ENCODE measurements at places on chromosomes 2 and 18. TPM values are rescaled to one million over a fixed set of nuclear protein-coding genes. Genes with fewer than 3 reads are reported as not detected.

Gene PLB1
- 0.84 TPM for polyA plus RNA-seq

Gene CFAP53
- polyA plus RNA-seq: 0.10 TPM

Gene ZSWIM2
- not detected for polyA plus RNA-seq

Gene CHRND
- not detected for polyA plus RNA-seq

Gene GKN2
- not detected for polyA plus RNA-seq

GRCh38 chr2:106534471-106534870, 47.3 kb downstream of the CD8B2 start:
- no peak for DNase-seq

- peak; percentile 89 for DNase-seq
Measured at GRCh38 chr2:46818141-46818621, 97.4 kb downstream of the MCFD2 start.

DNA sequence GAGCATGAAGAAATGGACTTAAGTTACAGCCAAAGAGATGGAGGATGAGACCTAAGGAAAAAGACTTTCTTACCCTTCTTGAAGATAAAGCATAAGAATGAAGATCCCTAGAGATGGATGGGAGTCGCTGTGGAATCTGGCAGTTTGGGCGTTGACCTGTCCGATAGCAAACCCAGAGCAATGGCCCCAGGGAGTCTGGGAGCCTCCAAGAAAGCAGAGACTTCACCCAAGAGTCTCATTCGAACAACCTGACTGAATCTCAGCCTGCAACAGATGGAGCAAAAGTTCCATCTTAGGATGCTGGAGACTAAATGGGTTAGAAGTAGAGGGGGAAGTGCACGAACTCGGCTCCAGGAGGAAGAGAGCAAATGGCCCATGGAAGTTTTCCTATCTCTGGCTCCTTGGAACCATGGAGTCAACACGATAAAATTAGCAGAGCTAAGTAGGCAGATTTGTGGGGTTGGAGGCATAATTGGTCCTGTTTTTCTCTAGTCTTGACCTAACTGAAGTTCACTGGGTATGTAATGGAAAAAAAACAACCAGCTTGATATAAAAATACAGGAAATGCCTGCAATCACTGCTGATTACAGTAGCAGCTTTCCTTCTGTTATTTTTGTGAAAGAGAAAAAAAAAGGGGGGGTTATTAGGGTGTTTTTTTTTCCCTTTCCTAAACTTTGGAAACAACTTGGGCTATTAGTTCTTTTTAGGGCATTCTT, 178.4 kb upstream of the EPAS1 start:
- DNase-seq: peak; percentile 47

DNA sequence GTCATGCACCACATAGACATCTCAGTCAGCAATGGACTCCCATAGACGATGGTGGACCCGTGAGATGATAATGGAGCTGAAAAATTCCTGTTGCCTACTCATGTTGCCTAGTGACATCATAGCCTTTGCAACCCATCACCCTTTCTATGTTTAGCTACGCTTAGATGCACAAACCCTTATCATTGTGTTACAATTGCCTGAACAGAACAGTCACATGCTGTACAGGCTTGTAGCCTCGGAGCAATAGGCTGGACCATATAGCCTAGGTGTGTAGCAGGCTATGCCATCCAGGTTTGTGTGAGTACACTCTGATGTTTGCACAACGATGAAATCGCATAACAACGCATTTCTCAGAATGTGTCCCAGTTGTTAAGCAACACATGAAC, 221.6 kb downstream of the ALPK2 start:
- DNase-seq: no peak

DNA sequence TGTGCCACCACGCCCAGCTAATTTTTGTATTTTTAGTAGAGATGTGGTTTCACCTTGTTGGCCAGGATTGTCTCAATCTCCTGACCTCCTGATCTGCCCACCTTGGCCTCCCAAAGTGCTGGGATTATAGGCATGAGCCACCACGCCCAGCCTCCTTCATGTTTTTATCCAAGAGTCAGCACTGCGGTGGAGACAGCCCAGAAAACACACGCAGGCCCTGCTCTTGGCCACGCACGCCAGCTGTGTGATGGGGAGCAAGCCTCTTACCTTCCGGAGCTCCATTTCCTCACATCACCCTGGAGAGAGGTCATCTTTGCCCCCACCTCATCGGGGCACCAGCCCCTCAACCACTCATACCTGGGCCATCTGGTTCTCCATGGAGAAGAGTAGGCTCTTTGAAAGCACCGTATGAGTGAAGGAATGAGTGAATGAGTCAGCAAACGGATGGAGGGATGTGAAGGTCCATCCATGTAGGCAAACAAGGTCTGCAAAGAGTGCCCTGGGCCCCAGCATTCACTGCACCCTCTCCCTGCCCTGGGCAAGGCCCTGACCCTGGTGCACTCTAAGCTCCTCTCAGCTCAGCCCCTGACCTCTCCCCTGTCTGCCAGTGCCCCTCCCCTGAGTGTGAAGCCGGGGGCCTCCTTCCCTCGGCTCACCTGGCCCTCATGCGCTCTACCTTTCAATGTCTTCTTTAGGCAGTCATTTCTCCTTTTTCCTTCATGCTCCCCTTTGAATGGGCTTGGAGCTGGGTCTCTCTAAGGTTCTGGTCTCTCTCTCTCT, 7.4 kb downstream of the GYPC start:
- DNase-seq: no peak

DNA sequence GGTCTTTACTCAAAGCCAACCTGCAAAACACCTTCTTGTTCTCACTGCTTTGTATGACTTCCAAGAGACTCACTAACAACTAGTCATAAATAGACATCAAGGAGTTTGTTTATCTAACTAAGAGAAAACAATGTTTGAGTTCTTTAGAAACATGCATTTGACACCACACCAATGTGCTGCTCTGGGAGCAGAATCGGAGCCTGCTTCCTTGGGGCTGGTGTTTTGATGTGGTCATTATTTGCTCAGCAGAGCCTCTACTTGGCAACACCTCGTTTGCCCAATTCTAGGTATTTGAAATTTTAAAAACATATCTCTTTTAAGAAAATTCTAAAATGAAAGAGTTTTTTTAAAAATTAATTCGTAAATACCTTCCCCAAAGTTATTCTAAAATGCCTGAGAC, 167.5 kb downstream of the BCL2 start:
- DNase-seq: no peak

DNA sequence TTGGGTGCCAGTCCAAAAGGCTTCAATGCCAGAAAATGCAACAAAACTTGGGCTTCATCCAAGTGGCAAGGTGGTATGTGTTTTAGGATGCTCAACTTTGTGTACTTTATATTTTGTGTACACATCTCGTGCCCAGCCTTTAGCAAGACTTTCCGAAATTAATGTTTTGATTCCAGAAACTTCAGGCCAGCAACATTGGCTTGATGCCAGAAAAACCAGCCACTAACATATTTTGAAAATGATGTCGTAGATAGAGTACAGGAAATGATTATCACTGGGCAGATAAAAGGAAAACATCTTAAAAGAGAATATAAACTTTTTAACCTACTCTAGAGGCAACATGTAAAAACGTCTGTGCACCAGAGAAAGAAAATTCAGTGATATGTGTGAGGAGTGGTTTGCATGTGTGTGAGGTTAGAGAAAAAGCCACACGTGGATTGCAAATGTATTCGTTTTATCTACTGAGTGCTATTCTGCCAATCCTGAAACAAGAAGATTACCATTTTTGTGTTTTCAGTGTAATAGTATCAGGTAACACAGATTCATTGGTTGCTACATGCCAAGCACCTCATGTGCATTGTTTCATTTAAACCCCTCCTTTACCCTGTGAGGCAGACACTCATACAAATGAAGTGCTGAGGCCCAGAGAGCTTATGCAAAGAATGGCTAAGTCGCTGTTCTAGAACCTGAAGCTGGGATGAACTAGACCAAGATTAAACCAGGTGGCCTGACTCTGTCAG, 264.8 kb downstream of the C1D start:
- no peak for DNase-seq

DNA sequence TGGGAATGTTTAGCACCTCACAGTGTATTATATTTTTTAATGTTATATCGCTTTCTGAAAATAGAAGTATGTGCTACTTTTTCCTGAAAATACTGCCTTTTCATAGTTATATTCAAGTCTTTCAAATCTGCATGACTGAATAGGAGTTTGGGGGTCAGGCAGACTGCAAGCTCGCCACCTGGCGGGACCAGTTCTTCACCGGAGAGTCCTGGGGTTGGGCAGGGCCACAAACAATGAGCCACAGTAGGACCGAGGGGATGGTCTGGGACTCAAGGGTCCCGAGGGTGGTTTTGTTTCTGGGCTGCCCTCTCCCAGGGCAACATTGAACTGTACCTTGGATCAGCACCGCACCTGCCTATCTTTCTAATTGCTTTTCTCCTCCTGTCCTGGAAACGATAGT, 70.6 kb downstream of the VWA3B start:
- DNase-seq: no peak

DNA sequence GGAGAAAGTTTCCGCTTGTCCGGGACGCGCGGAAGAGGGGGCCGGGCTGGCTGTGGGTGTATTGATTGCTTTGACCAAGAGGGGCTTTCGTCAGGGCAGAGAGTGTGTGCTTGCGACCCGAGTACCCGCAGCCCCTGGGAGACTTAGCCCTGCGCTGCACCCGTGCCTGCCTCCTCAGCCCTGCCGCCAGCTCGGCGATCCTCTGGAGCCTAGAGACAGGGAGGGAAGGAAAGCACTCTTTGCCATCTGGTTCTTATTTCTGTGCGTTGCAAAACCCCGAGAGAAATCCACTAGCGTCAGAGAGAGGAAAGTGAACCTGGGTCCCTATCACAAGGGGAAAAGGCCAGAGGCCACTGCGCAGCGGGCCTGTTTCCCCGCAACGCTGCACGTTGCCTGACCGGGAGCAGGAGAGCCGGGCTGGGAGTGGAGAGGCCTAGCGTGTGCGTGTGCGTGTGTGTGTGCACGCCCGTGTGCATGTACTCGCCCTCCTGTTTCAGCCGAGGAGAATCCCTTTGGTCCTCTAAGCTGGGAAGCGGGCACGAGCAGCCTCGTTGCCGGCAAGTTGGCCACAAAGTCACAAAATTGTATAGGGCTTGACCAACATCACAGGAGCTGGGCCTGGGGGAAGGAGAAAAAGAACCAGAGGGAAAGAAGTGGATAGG, 1.7 kb downstream of the SIX3 start:
- DNase-seq: no peak

DNA sequence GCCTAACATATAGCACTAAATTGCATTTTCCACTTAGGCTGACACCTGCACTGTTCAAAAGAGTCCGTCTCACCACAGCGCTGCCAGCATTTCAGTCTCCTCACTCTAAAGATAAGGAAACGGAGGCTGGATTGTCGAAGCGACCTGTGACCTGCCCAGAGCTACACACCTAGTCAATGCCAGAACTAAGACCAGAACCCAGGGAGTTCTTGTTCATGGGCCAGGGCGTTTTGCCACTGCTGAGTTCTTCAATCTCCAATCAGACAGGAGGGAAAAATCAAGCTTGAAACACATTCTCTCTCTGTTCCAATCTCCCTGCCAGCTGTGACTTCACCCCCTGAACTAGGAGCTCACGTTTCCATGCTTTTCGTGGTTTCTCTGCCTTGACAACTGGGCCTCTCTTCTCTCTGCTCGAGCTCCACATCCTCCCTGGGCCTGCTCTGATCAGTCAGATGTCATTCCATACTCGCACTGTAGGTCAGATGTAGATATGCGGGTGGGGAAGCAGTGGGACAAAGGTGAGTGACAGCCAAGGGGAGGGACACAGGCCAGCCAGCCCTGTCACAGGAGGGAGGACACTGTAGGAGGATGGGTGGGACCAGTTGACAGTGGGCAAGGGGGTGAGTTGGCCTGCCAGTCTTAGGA, 221.1 kb upstream of the SMAD2 start:
- no peak for DNase-seq

DNA sequence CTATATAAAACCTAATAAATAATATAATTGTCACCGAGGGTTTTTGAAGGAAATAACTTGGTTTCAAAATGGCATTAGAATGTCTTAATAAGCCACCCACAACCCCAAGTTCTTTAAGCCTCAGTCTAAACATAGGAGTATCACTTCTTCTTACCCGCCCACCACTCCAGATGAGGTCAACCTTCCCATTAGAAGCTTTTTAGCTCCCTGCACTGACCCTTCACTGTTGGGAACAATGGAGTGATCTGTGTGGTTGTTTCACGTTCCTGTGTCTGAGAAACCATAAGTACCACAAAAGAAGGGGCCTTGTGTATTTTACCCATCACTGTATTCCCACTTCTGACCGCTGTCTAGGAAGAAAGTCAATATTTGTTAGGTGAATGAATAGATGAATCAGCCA, 326.3 kb upstream of the ZNF521 start:
- no peak for DNase-seq

- DNase-seq: no peak
Measured at GRCh38 chr2:236319036-236319435, 54.8 kb upstream of the ASB18 start.

GRCh38 chr18:69784815-69785214, 162.9 kb downstream of the CD226 start:
- DNase-seq: no peak

- DNase-seq: no peak
Measured at GRCh38 chr2:216960671-216961268, 100.9 kb upstream of the TNP1 start.

GRCh38 chr2:172836347-172836821, 100.7 kb downstream of the RAPGEF4 start:
- DNase-seq: no peak

GRCh38 chr18:59477849-59478248, 118.8 kb upstream of the LMAN1 start:
- no peak for DNase-seq

- peak; percentile 73 for DNase-seq
Measured at GRCh38 chr2:60555066-60555782, 1.8 kb upstream of the BCL11A start.

DNA sequence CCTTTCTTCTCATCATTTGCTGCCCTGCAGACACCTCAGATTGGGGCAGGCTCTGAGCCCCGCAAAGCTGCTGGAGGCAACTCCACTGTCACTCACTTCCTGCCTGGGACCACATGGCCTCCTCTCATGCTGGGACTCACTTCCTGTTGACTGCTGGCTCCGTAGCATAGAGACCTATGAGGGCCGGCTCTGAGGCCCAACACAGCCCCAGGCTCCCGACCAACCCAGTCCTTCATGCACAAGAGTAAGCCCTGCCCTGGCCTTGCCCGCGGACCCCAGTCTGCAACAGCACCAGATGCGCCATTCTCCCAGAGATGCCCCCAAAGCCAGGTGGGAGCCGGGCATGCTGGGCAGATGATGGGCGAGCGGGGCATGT, 55.7 kb downstream of the DNMT3A start:
- peak; percentile 46 for DNase-seq

DNA sequence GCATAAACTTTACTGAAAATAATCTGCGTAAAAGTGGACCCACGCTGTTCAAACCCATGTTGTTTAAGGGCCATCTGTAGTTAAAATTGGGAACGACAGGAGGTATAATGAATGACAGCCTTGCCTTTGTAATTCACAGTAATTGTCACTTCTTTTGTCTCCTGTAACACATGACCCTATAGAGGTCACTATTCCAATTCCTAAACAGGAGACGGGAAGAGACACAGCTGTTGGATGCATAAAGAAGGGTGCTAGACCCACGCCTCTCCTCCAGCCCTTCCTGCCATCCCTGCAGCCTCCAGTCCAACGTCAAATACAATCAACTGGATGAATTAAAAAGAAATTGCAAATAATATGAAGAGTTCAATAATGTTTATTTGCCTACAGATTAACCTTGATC, 63.1 kb upstream of the NFATC1 start:
- DNase-seq: no peak
